Epithelial cell of alveolus of lung (primary cell): ENCODE measurements at places on chromosomes 12 and 14. TPM values are rescaled to one million over a fixed set of nuclear protein-coding genes. Genes with fewer than 3 reads are reported as not detected.

Gene PLA2G1B
- total RNA-seq = not detected in 2 replicates

Gene DLGAP5
- total RNA-seq = 18.1 and 29.1 TPM in 2 replicates

Gene SYCP3
- not detected in 2 replicates for total RNA-seq

Gene MYH6
- total RNA-seq = not detected in 2 replicates

Gene MIP
- total RNA-seq = not detected in 2 replicates

Gene ITGA7
- 1.0 and 5.3 TPM in 2 replicates for total RNA-seq

Gene ADCY4
- total RNA-seq = 0.39 and 0.88 TPM in 2 replicates

Gene SLC6A12
- total RNA-seq = not detected in 2 replicates

Gene OVCH1
- 0.08 TPM in 1 of 2 replicates, not detected in the other for total RNA-seq

Gene OR4L1
- total RNA-seq = not detected in 2 replicates

Gene PZP
- under 0.01 TPM in 1 of 2 replicates, not detected in the other for total RNA-seq

Gene OTOGL
- total RNA-seq = under 0.01 TPM in 1 of 2 replicates, not detected in the other

Gene IGF1
- total RNA-seq = 0.13 and 0.40 TPM in 2 replicates

Gene NID2
- 104 and 178 TPM in 2 replicates for total RNA-seq

Gene SLC2A3
- 46.7 and 123 TPM in 2 replicates for total RNA-seq

Gene NR4A1
- total RNA-seq = 11.5 and 66.0 TPM in 2 replicates

Gene KCNMB4
- 1.4 TPM in 2 replicates for total RNA-seq

Gene ITGB7
- not detected in 2 replicates for total RNA-seq

Gene DLK1
- 1.7 TPM in 1 of 2 replicates, not detected in the other for total RNA-seq

Gene PLEKHH1
- 0.26 and 1.8 TPM in 2 replicates for total RNA-seq

Gene DNAJC22
- 9.7 and 21.5 TPM in 2 replicates for total RNA-seq

Gene NXPH4
- 3.4 and 7.5 TPM in 2 replicates for total RNA-seq

Gene MANSC4
- not detected in 2 replicates for total RNA-seq

Gene MYF5
- not detected in 2 replicates for total RNA-seq

Gene LTBP2
- total RNA-seq = 52.7 and 110 TPM in 2 replicates

Gene KERA
- total RNA-seq = not detected in 2 replicates

Gene DAO
- not detected in 2 replicates for total RNA-seq

Gene NAV3
- 26.0 and 42.5 TPM in 2 replicates for total RNA-seq

Gene CLMN
- total RNA-seq = 1.9 and 2.1 TPM in 2 replicates

Gene DDX55
- 11.0 and 14.6 TPM in 2 replicates for total RNA-seq

Gene SLC38A1
- total RNA-seq = 23.6 and 66.7 TPM in 2 replicates

Gene MYL2
- total RNA-seq = 0.64 TPM in 1 of 2 replicates, not detected in the other
